ENCODE measurements at places on chromosomes 6 and 20.

DNA sequence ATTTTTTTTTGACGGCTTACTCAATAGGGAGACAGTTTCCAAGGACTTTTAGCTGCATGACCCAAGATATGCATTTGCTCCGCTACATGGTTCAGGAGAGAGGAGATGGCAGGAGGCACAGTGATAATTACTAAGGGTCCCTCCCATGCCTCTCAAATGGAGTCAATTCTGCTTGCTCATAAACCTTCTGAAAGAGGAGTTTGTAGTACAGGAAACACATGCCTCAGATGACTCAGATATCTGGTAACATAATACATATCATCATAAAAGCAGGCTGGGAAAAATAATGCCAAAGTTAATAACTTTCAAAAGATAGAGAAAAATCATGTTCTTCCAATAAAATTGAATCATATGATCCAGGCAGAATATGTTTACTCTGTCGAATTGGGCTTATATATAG is 97.6 kb upstream of the DEFB112 start:
- peak; percentile 30 for DNase-seq

DNA sequence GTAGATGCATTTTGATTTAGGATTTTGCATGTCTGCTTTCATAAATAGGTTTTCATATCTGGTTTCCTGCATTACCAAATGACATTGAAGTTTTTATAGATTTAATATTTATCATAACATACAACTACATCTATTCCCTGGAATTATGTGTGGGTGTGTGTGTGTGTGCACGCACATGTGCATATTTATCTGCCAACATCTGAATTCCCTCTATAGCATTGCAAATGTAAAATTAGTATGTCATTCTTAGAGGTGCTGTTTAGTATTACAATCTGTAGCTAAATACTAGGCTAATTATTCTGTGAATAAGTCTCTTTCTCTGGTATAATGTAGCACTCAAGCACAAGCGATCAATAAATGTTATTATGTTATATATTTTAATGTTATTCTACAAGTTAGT is 477.9 kb upstream of the FLRT3 start:
- no peak for DNase-seq

GRCh38 chr6:69825904-69826303 is 29.1 kb upstream of the LMBRD1 start:
- DNase-seq, result no peak

- no peak for DNase-seq
Measured at GRCh38 chr6:14147891-14148290, 30.3 kb downstream of the CD83 start.

DNA sequence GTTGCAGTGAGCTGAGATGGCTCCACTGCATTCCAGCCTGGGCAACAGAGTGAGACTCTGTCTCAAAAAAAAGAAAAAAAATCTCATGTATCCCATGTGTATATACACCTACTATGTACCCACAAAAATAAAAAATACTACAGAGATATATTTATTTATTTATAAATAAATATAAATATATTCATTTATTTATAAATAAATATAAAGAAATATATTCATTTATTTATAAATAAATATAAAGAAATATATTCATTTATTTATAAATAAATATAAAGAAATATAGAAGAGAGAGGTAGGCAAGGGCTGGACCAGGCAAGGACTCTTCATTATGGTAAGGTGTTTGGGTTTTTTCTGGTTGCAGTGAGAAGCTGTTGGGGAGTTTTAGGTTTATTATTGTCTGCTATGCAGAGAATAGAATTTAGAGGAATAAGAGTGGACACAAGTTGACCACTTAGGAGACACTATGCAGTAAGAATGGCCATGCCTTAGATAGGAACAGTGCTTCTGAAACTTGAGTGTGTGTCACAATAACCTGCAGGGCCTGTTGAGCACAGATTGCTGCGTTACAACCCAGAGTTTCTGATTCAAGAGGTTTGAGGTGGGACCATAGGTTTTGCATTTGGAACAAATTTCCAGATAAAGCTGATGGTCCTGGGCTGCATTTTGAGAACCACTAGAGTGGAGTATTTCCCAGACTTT is 254.2 kb downstream of the EYA4 start:
- DNase-seq, result no peak

DNA sequence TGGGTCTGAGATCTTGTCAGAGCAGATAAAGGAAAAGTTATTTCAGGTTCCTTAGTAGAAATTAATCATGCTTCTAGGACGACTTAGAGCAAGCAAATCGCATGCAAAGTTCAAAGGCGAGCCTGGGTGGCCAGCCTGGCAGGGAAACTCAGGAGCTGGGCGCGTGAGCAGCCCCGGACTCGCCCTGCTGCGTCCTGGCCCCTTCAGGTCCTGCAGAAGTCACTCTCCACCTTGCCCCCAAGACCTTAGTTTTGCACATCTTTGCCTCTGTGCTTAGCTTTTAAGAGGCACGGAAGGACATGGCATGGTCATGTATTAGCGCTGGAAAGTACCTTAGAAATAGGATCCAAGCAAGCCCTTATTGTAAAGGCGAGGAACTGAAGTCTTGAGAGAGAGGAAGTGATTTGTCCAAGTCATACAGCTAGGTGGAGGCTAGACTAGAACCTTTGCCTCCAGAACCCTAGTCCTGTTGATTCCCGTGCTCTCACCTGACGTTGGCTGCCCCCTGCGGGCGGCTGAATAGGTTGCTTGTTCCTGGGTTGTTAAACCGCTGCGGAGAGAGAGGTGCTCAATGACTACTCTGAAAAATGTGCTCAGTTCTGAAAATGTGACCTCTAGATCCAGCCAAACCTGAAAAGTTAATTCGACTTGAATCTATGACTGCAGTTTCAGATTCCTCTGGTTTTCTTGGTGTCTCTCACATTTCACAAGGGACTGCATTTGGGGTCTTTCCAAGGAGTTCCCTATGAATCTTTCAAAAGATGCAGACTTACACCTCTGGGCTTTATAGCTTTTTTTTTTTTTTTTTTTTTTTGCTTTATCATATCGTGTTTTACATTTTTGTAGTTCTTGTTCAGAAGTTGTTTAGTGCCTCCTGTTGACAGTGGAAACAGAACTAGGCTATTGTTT is 2.7 kb downstream of the MYB start:
- no peak for DNase-seq

- DNase-seq, result no peak
Measured at GRCh38 chr6:32953775-32954174, 878 bp upstream of the HLA-DMA start.

DNA sequence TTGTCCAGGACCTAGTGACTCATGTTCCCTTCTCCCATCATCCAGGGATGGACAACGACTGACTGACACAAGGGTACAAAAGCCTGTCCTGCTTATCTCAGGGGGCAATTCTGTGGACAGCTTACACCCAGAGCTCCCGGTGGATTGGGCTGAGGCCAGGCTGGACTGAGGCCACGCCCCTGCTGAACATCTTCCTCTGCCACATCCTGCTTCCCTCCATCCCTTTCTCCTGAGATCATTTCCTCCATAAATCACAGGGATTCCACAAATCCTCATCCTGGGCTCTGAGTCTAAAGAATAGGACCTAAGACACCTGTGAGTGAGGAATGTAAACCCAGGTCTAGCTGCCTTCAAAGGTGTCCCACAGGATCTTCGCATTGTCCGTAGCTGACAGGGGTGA is 30.4 kb upstream of the RNF24 start:
- peak; percentile 96 for DNase-seq

DNA sequence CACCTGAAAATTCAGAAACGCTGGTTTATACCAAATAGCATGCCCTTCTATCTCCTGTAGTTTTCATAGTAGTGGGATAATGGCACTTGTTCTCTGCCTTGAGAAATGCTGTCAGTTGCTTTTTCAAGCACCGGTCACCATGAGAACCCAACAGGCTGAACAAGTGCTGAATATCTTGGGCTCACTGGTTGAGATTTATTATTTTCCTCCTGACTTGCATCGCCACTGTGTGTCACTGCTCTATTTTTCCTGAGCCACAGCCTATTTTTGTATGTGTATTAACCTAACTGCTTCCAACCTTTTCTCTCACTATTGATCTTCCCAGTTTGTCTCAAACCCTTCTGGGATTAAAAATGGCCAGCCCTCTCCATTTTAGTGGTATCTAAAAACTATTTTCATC is 71.9 kb downstream of the OPN5 start:
- DNase-seq, result no peak

- no peak for DNase-seq
Measured at GRCh38 chr6:2773449-2773848, 8.3 kb downstream of the WRNIP1 start.

DNA sequence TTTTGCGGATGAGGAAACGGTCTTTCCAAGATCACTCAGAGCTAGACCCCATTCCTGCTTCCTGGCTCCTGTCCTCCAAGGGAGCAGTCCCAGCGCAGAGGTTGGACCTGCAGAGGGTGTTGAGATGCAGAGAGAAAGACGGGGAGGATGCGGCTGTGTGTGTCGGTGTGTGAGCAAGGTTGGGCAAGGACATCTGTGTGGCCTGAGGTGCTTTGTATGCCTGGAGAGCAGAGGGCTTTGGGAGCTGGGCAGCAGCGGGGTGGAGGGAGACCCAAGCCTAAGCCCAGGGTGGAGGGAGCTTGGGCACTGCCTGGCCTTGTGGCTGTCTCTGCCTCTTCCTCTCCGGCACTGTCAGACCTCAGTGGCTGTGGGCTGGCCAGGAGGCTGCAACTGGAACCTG is 147.4 kb upstream of the RNF24 start:
- no peak for DNase-seq

DNA sequence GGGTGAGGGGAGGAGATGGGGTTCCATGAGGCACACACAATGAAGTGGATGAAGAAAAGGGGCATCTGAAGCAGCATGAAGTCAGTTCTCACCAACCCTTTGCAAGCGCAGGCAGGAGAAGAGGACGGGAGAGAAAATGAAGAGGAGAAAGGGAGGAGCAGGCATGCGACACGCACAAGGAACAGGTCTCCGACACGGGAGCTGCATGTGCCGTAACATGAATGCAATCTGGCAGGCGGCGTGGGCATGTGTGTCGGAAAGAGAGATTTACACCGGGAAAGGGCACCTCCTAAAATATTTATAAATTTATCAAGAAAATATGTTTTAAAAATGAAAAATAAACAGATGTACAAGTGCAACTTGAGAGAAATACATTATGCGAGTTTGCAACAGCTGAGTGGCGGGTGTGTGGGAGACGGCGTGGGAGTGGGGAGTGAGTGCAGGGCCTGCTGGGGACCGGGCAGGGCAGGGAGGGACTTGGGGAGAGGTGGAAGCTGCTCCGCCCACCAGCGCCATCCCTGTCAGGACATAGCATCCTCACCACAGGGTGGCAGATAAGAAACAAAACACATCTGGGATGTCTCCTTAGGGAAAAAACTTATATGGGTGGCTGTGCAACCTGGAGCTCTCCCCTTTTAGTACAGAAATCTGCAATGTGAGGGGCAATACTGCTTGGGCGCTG is 40.6 kb downstream of the GJA10 start:
- DNase-seq, result no peak

DNA sequence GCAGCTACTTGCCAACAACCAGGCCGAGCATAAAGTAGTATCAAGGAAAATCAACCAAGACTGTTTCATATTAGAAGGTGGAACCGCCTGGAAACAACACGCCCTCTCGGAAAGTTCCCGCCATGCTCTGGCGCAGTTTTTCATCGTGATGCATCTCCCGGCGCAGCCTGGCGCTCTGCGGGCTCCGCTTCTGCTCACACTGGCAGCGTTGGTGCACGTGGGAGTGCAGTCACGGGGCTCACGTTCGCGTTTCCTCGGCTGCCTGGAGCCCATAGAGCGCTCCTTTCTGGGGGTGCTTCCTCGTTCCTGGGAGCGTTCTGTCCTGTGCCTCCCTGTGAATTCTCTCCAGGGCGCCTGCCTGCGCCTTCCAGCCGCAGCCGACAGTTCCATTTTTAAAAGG is 227.3 kb downstream of the TBXT start:
- no peak for DNase-seq

DNA sequence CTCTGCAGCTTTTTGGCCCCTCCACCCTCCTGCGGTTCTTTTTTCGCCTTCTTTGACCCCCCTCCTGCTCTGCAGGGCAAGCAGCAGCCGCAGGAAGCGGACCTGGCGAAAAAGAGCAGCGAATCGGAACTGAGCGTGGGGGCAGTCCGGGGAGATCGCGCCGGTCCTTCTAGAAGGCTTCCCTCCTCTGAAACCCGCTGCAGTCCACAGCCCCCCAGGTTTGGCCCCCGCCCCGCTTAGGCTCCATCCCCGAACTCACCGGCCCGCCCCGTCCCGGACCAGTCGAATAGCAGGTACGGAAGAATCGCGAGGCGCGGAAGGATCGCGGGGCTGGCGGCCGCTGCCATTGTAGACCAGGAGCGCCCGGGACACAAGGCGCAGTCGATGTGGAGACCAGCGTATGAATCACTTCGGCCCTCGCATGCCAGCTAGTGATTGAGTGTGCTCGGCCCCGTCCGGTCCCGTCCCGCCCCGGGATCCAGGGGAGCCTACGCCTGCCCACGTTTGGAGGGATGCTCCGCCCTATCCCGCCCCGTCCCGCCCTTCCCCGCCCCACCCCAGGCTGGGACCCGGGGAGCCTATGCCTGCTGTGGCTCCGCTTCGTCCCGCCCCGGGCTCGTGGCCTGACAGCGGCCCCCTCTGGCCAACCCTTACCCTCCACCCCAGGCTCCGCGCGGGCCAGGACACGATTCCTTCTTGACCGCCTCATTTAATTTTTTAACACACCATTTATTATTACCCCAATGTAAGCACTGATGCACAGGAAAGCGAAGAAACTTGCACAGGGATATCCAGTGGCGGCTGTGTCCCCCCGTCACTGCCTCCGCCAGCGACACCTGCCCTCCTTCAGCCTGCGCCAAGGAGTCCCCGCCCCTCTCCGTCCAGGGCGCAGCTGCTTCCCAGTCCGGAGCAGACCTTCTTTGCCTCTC is at the start of gene ULBP3:
Gene ULBP3, minus strand, starts transcription at position 402 of the 929 bp plus-strand sequence. Its CDS starts 55 bp downstream, at position 347.
- peak; percentile 90 for DNase-seq

GRCh38 chr6:98808541-98809210 is 25.7 kb upstream of the POU3F2 start:
- DNase-seq, result peak; percentile 47
